ENCODE measurements at places on chromosomes 16 and 17.

- H3K27ac ChIP-seq, result no peak overlapping the region
- no peak overlapping the region for H3K4me3 ChIP-seq
- H3K27me3 ChIP-seq, result no peaks in the 10 kb centered on the region
- H3K36me3 ChIP-seq, result peaks cover 53% of the 10 kb centered on the region
- no peaks in the 10 kb centered on the region for H3K4me1 ChIP-seq
These were observed 59.5 kb downstream of the ZNF778 start for GRCh38 chr16:89277049-89277448.

- DNase-seq, result no peak
- no peaks in the 10 kb centered on the region for H3K27me3 ChIP-seq
- H3K4me3 ChIP-seq, result no peak overlapping the region
- no peak overlapping the region for H3K27ac ChIP-seq
These were observed 126.0 kb downstream of the KCNJ2 start for GRCh38 chr17:70295329-70295728.

DNA sequence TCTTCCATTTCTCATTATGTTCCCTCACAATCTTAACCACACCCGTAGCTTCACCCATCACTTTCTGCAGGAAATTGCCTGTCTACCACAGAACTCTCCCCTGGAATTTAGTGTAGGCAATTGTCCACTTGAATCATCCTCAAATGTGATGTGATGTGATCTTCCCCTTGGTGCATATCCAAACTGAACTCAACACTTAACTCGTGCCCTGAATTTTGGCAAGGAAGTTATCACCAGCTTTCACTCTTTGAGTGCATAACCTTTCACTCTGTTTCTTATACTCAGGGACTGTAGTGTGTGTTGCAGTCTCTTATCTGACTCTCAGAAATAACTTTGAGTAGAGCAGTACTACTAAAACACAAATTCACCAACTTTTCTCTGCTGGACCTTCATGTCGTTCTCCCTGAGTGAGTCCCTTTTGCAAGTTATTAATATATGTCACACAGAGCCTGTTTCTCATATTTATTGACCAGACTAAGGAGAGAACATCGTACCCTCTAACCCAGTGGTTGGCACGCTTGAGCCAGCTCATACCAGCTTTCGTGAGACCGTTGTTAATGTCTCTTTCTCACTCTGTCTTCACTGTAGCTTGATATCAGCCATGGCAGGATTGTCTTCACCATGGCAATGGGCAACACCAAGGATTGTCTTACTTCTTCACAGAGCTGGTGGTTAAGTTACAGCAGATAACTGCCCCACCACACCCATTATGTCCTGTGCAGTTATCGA, 558.9 kb upstream of the HSBP1 start:
- no peak overlapping the region for H3K27ac ChIP-seq
- H3K27me3 ChIP-seq, result peaks cover 3% of the 10 kb centered on the region
- no peak overlapping the region for H3K4me3 ChIP-seq
- H3K36me3 ChIP-seq, result no peaks in the 10 kb centered on the region
- no peak for DNase-seq

DNA sequence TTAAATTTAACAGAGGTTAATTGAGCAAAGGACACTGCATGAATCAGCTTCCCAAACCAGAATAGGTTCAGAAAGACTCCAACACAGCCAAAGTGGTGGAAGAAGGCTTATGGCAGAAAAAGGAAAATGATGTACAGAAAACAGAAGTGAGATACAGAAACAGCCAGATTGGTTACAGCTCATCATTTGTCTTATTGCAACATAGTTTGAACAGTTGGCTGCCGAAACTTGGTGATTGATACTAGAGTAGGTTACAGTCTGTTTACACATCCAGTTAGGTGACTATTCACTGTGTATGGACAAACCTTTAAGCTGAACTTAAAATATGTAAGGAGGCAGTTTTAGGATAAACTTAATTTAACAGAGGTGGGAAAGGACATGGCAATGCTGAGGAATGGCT, 18.3 kb downstream of the TMEM100 start:
- H3K4me3 ChIP-seq, result no peak overlapping the region
- DNase-seq, result no peak
- no peaks in the 10 kb centered on the region for H3K27me3 ChIP-seq
- H3K4me1 ChIP-seq, result no peaks in the 10 kb centered on the region
- no peaks in the 10 kb centered on the region for H3K36me3 ChIP-seq

DNA sequence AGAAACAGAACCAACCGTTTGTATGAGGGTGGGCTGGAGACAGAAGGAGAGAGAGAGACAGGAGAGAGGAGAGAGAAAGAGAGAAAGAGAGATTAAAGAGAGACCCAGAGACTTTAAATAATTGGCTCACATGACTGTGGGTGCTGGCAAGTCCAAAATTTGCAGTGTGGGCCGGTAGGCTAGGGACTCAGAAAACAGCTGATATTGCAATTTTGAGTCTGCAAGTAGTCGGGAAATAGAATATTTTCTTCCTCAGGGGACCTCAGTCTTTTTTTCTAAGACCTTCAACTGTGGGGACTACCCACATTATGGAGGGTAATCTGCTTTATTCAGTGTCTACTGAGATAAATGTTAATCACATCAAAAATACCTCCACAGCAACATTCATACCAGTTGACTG, 1439.0 kb downstream of the CDH11 start:
- H3K27ac ChIP-seq, result no peak overlapping the region
- no peaks in the 10 kb centered on the region for H3K27me3 ChIP-seq

DNA sequence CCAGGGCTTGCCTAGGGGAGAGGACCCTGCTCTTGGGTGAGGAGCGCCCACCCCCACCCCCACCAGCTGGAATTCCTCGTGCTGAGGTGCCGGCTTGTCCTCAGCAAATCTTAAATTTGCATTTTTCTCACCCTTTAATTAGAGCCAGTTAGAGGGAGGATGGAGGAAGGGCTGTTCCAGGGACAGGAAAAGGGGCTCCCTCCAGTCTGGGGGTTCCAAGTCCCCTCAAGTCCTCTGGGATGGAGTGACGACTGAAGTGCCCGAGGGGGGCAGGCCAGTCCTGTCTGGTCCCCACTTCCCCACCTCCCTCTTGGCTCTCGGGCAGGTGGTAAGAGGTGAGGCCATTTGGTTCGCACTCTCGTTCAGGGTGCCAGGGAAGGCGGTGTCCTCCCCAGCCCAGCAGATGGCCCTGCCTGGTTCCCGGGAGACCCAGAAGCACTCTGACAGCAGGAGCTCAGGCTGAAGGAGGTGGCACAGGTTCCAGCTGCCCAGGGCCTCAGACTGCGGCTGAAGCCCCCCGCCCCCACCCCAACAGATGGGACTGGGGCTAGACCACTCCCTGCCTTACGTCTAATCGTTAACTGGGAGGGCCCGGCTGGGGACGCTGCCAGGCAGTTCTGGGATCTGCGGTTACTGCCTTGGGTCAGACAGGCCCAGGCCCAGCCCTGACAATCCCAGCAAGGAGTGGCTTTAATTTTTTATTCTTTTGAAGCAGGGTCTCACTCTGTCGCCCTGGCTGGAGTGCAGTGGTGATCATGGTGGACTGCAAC, 2.2 kb downstream of the RAB26 start:
- H3K4me3 ChIP-seq, result peak overlapping the region; percentile 91
- H3K36me3 ChIP-seq, result peaks cover 29% of the 10 kb centered on the region
- H3K27ac ChIP-seq, result peak overlapping the region; percentile 67
- peaks cover 77% of the 10 kb centered on the region for H3K4me1 ChIP-seq
- H3K27me3 ChIP-seq, result no peaks in the 10 kb centered on the region
- DNase-seq, result no peak

GRCh38 chr16:74623214-74623838, 16.4 kb upstream of the GLG1 start:
- no peaks in the 10 kb centered on the region for H3K4me1 ChIP-seq
- H3K27ac ChIP-seq, result no peak overlapping the region
- peaks cover 37% of the 10 kb centered on the region for H3K36me3 ChIP-seq

DNA sequence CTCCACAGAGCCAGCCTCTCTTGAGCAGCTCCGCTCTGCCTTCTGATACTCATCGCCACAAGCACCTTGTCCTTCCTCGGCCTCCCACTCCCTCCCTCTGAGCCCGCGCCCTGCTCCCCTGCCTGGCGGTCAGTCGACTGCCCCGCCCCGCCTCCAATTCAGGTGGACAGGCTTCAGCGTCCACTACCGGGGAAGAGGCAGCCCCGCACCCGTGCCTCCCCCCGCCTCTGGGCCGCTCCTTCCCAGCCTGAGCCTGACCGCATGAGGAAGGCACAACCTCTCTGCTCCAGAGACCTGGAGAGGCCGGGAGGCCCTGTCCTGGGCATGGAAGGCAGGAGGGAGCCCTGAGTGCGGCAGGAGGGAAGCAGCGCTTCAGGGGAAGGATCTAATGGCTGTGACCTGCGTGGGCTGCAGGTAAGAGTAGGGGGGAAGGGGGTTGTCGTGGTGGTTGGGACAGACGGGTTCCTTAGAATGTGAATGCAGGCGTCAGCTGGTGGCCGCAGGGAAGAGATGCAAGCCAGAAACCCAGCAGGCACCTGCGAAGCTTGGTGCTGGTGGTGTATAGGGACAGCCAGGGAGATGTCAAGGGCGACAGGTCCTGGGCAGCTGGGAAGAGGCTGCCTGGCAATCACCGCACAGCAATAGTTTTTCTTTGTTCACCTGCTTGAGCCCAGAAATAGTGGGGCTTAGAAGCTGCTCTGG, 3.0 kb upstream of the SLC6A4 start:
- H3K36me3 ChIP-seq, result no peaks in the 10 kb centered on the region
- H3K27me3 ChIP-seq, result peaks cover 62% of the 10 kb centered on the region
- DNase-seq, result no peak
- H3K4me1 ChIP-seq, result peaks cover 46% of the 10 kb centered on the region

- H3K4me1 ChIP-seq, result no peaks in the 10 kb centered on the region
- peaks cover 9% of the 10 kb centered on the region for H3K36me3 ChIP-seq
- no peak overlapping the region for H3K27ac ChIP-seq
These were observed 8.7 kb downstream of the PFAS start for GRCh38 chr17:8257801-8258200.

DNA sequence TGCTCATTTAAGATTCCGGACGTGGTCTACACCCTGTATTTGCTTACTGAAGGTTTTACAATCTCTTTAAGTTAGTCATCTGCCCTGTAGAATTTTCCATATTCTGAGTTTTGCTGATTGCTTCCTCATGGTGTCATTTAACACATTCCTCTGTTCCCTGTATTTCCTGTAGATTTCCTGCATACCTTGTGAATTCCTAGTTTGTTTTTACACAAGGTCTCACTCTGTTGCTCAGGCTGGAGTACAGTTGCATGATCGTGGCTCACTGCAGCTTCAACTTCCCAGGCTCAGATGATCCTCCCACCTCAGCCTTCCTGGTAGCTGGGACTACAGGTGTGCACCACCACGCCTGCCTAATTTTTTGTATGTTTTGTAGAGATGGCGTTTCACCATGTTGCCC, 66.8 kb downstream of the CMIP start:
- H3K36me3 ChIP-seq, result no peaks in the 10 kb centered on the region
- H3K4me1 ChIP-seq, result peaks cover 25% of the 10 kb centered on the region
- DNase-seq, result no peak

- no peak overlapping the region for H3K4me3 ChIP-seq
- H3K4me1 ChIP-seq, result peaks cover 14% of the 10 kb centered on the region
- DNase-seq, result no peak
- H3K36me3 ChIP-seq, result no peaks in the 10 kb centered on the region
- H3K27me3 ChIP-seq, result no peaks in the 10 kb centered on the region
These were observed 243.1 kb upstream of the MAF start for GRCh38 chr16:79843631-79844043.

DNA sequence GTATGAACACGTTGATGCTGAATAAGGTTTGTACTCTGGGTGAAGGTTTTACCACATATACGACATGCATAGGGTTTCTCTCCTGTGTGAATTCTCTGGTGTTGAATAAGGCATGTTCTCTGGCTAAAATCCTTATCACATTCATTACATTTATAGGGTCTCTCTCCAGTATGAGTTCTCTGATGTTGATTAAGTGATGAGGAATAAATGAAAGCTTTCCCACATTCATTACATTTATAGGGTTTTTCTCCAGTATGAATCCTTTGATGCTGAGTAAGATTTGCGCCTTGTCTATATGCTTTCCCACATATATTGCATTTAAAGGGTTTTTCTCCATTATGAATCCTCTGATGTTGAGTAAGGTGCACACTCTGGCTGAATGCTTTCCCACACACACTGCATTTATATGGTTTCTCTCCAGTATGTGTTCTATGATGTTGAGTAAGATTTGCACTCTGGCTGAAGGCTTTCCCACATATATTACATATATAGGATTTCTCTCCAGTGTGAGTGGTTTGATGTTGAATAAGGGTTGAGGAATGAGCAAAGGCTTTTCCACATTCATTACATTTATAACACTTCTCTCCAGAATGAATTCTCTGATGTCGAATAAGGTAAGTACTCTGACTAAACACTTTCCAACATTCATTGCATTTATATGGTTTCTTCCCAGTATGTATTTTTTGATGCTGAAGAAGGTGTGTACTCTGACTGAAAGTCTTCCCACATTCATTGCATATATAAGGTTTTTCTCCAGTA, 16.9 kb downstream of the ZNF287 start:
- H3K27me3 ChIP-seq, result no peaks in the 10 kb centered on the region
- no peak overlapping the region for H3K27ac ChIP-seq
- DNase-seq, result no peak
- no peak overlapping the region for H3K4me3 ChIP-seq
- no peaks in the 10 kb centered on the region for H3K4me1 ChIP-seq

DNA sequence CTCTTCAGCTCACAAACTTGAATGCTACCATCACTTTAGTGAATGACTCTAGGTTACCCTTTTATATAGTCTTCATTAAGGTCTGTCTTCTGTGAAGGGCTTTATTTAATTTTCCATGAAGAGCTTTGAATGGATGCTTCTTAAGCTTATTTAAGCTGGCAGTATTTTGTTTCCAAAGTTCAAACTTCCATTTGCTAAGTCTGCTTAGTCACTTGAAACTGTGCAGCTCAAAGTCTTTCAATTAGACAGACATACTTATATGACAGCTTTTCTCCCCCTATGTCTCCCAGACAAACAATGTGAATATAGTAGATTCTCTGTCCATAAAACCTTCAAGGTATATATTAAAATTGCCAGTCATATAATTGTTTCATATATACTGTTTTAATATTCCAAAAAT, 23.5 kb downstream of the TXNDC11 start:
- H3K4me1 ChIP-seq, result no peaks in the 10 kb centered on the region
- DNase-seq, result no peak
- no peaks in the 10 kb centered on the region for H3K27me3 ChIP-seq
- no peak overlapping the region for H3K4me3 ChIP-seq
- no peak overlapping the region for H3K27ac ChIP-seq
- peaks cover 7% of the 10 kb centered on the region for H3K36me3 ChIP-seq

DNA sequence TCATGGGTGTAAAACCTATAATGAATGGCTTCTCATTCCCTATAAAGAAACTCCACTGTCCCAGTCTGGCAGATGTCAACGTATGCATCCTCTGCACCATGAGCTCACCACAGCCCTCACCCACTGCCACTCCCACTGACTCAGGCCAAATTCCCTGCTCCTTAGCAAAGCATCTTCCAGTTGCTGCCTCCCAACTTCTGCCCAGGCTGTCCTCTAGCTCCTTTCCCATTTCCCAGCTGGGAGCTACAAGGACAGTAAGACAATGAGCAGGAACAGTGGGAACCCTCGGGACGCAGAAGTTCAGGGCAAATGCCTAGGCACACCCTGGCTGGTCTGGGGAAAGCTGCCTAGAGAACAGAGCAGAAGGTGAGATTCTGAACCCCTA, 9.1 kb upstream of the THAP11 start:
- peaks cover 11% of the 10 kb centered on the region for H3K4me1 ChIP-seq
- no peaks in the 10 kb centered on the region for H3K27me3 ChIP-seq
- H3K27ac ChIP-seq, result peak overlapping the region; percentile 81
- peak overlapping the region; percentile 70 for H3K4me3 ChIP-seq

- no peak for DNase-seq
- no peaks in the 10 kb centered on the region for H3K4me1 ChIP-seq
- H3K36me3 ChIP-seq, result no peaks in the 10 kb centered on the region
These were observed 1531.9 kb upstream of the CDH8 start for GRCh38 chr16:63568164-63568563.

Measured in esophagus squamous epithelium (tissue), 5 donors.